Uterus (tissue), 4 donors: ENCODE measurements at places on chromosomes 13 and 19. TPM values are rescaled to one million over a fixed set of nuclear protein-coding genes. Genes with fewer than 3 reads are reported as not detected.

The KLK10 gene
- 3.8 TPM for total RNA-seq

The NCAN gene
- total RNA-seq: not detected

The VSTM1 gene
- not detected for total RNA-seq

The CRX gene
- not detected for total RNA-seq

GRCh38 chr19:13986348-13986904 lies 19.7 kb downstream of the RFX1 start:
- peak; percentile 77 for DNase-seq

GRCh38 chr13:30866677-30867076 lies 39.4 kb upstream of the MEDAG start:
- DNase-seq: no peak

DNA sequence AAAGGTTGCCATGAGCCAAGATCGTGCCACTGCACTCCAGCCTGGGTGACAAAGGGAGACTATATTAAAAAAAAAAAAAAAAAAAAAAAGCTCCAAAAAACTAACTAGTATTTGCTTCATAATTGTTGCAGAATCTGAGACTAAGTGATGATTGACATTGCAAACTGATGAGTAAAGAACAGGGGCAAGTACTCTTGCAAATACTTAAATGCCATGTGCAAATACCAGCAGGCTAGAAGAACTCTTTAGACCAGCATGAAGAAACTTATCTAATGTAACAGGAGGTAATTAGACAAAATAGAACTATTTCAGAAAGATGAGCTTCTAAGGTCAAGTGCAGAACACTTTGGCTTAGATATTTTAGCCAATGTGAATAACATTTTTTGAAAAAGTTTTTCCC lies 1368.1 kb downstream of the EFNB2 start:
- no peak for DNase-seq

DNA sequence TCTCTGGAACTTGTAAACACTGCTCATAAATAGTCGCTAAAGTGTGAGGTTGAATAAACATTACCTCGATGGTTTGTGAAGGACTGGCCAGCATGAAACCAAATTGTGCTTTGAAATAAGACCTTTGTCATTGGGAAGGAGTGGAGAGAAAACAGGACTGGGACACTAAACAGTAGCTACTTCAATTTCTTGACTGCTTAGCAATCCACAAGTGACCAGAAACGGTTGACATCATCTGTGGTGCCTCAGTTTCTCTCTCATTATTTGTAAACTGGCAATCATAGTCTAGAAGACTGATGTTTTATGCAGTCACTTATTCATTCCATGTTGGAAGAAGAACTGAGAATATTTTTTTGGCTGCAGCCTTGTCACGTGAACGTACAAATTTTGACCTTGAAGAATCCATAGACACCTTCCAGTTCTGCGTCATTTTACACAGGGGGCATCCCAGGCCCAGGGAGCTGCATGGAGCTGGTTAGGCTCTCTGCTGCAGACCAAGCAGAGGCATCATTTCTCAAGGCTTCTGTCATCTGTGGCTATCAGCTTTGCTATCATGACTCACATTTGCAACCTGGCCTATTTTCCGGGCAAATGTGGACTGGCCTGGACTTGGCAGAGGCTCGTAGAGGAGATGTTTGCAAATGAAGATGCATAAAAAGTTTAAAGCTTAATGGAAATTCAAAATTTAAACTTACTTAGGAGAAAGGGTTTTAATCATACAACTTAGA lies 391.8 kb downstream of the FGF9 start:
- no peak for DNase-seq

- no peak for DNase-seq
Measured at GRCh38 chr13:46389457-46390451, 2.7 kb upstream of the RUBCNL start.

GRCh38 chr19:3057275-3057714 lies 5.0 kb downstream of the TLE5 start:
- DNase-seq: peak; percentile 93

- no peak for DNase-seq
Measured at GRCh38 chr13:51873117-51873798, 11.5 kb downstream of the CCDC70 start.

DNA sequence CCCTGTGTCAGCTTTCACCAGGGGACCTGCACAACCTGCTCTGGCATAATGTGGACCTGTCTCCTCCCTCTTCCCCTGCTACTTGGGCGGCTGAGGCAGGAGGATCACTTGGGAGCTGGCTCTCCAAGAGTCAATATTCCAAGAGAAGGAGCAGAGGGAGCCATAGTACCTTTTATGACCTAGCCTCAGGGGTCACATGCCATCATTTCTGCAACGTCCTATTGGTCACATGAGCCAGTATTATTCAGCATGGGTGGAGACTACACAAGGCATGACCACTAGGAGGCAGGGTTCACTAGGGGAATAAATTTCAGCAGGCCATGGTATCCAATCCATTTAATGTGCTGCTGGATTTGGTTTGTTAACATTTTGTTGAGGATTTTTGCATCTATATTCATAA lies 12.0 kb upstream of the SHFL start:
- no peak for DNase-seq

DNA sequence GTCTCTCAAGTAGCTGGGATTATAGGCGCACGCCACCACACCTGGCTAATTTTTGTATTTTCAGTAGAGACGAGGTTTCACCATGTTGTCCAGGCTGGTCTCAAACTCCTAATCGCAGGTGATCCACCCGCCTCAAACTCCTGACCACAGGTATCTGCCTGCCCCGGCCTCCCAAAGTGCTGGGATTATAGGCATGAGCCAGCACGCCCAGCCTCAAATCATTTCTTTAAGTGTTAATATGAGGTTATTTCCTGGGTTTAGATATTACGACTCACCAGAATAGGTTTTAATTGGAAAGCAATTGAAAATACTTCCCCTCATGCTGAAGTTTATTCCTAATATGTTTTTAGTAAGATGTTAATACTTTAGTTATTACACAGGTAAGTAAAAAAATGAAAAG lies 144.5 kb downstream of the NUFIP1 start:
- DNase-seq: no peak

GRCh38 chr13:96662036-96662435 lies 332.2 kb downstream of the OXGR1 start:
- DNase-seq: no peak
